ENCODE measurements at places on chromosomes 7 and 10. TPM values are rescaled to one million over a fixed set of nuclear protein-coding genes. Genes with fewer than 3 reads are reported as not detected.
A peak's percentile ranks its signal among the peaks of the same experiment; 100 is the strongest.

GRCh38 chr10:100791369-100792058 lies 46.1 kb downstream of the PAX2 start:
- no peak overlapping the region for H3K4me3 ChIP-seq
- H3K4me1 ChIP-seq: no peaks in the 10 kb centered on the region
- no peaks in the 10 kb centered on the region for H3K36me3 ChIP-seq
- no peak overlapping the region for H3K27ac ChIP-seq
- DNase-seq: no peak

GRCh38 chr10:74238516-74238915 lies 87.5 kb downstream of the ADK start:
- peaks cover 3% of the 10 kb centered on the region for H3K36me3 ChIP-seq
- H3K27ac ChIP-seq: peak overlapping the region; percentile 16
- no peaks in the 10 kb centered on the region for H3K27me3 ChIP-seq
- no peak overlapping the region for H3K4me3 ChIP-seq

DNA sequence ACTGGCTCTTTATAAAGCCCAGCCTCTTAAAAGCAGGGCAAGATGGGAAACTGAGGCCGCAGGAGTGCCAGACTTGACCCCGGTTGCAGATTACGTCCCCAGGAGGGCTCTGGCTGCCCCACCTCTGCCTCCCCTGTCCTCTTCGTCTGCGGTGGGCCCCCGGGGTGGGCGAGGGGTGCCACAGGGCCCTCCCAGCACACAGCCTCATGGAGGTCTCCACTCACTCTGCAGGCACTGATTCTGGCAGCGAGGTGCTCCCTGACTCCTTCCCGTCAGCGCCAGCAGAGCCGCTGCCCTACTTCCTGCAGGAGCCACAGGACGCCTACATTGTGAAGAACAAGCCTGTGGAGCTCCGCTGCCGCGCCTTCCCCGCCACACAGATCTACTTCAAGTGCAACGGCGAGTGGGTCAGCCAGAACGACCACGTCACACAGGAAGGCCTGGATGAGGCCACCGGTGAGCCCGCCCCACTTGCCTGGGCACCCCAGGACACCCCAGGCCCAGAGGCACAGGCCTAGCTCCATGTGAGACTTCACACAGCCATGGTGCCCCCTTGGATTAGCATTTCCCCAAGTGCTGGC lies 39.4 kb upstream of the SLC29A3 start:
- no peak overlapping the region for H3K27ac ChIP-seq
- H3K36me3 ChIP-seq: no peaks in the 10 kb centered on the region
- no peaks in the 10 kb centered on the region for H3K27me3 ChIP-seq

GRCh38 chr7:150323682-150324372 lies 482 bp upstream of the ACTR3C start:
- no peak for DNase-seq
- H3K27me3 ChIP-seq: no peaks in the 10 kb centered on the region
- peak overlapping the region; percentile 42 for H3K4me3 ChIP-seq
- peaks cover 20% of the 10 kb centered on the region for H3K4me1 ChIP-seq
- H3K36me3 ChIP-seq: no peaks in the 10 kb centered on the region
- H3K27ac ChIP-seq: peak overlapping the region; percentile 92

DNA sequence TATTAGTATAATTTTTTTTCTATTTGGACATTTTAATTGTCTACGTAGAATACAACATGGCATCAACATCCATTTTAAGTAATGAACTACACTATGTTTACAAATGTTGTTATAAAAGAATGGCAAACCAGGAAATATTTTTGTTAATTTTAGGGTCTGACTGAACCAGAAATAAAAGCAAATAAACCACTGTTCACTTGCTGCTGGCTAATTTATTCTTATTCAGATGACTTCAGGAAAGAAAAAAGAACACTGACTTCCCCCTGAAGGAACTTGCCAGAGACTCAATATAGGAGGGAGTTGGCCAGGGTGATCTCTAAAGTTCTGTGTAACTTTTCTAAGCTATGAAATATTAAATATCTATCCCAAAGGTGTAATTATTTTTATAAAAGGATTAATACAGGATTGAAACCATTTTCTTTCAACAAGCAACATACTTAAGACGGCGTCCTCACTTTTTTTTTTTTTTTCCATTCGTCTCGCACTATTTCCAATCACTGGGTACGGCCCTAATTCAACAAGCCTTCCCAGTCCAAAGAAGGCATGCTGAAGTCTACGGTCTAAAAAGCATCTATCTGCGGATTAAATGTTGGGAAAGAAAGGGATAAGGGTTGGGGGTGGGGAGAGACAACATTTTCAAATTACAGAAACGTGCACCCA lies 1.2 kb downstream of the USP6NL start:
- no peaks in the 10 kb centered on the region for H3K27me3 ChIP-seq
- peak overlapping the region; percentile 93 for H3K4me3 ChIP-seq
- H3K36me3 ChIP-seq: no peaks in the 10 kb centered on the region
- DNase-seq: no peak
- peaks cover 25% of the 10 kb centered on the region for H3K4me1 ChIP-seq

GRCh38 chr10:112583236-112583939 lies 136.4 kb downstream of the VTI1A start:
- no peaks in the 10 kb centered on the region for H3K27me3 ChIP-seq
- no peaks in the 10 kb centered on the region for H3K4me1 ChIP-seq
- no peak overlapping the region for H3K27ac ChIP-seq
- DNase-seq: no peak
- no peaks in the 10 kb centered on the region for H3K36me3 ChIP-seq

- H3K27me3 ChIP-seq: no peaks in the 10 kb centered on the region
- no peak for DNase-seq
- no peak overlapping the region for H3K27ac ChIP-seq
- no peaks in the 10 kb centered on the region for H3K4me1 ChIP-seq
- H3K4me3 ChIP-seq: no peak overlapping the region
These were observed 2.2 kb upstream of the MYL10 start for GRCh38 chr7:101631224-101631714.

The PON1 gene
- total RNA-seq: not detected

Data from upper lobe of left lung (tissue), 6 donors.